Stimulated activated CD8-positive, alpha-beta memory T cell treated with anti-CD3 and anti-CD28 coated beads, Interleukin-7, amount 100 ng/mL, for 1 hour (primary cell): ENCODE measurements at places on chromosomes 5 and 9.

GRCh38 chr5:32687499-32687831 is 23.7 kb upstream of the NPR3 start:
- DNase-seq, result no peak

- no peak for DNase-seq
Measured at GRCh38 chr5:157362012-157362411, 96.1 kb downstream of the CYFIP2 start.

DNA sequence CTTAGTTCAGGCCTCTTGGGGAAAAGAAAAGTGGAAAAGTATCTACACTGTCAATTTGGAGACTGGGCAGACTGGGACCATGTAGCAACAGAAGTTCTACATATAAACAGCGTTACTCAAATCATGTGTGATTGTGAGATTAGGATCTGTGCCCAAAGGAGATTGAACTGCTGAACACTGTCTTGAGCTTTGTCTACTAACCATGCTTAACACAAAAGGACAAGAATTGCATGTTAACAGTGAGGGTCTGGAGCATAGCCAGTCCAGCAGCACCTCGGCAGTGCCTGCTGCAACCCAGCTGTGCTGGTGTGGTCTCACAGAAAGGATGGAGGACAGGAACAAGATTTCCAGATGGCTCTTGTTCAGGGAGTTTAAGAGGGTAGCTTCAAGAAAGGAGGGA is 5.7 kb downstream of the PAM start:
- DNase-seq, result no peak

DNA sequence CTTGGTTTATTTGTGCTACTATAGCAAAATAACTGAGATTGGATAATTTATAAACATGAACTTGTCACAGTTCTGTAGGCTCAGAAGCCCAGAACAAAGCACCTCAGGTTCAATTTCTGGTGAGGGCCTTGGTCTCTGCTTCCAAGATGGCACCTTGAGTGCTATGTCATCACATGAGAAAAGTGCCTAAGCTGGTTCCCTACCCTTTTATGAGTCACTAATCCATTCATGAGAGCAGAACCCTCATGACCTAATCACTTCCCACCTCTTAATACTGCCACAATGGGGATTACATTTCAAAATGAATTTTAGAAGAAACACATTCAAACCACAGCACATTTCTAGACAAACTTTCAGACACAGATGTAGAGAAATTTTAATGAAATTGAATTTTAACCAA is 98.2 kb upstream of the PRSS3 start:
- DNase-seq, result no peak

GRCh38 chr5:52269401-52269800 is 518.3 kb upstream of the ITGA1 start:
- no peak for DNase-seq

DNA sequence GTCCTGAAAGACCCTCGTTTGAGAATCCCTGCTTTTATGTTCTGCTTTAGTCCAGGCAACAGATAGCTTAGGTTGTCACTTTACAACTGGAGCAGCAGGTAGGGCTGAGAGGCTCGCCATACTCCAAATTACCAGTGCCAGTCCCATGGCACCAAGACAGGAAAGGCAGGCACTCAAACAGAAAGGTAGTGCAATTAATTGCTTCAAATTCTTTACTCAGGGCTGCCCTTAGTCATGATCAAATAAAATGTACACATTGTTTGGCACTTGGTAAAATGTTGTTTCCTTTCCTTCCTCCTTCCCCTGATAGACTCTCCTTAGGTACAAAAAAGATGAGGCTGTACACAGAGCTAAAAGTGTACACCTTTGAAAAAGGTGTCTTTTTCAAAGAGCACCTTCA is 115.8 kb upstream of the CCDC152 start:
- no peak for DNase-seq

- DNase-seq, result no peak
Measured at GRCh38 chr5:14164164-14165163, 21.3 kb downstream of the TRIO start.

GRCh38 chr5:138725153-138725817 is 27.9 kb upstream of the CTNNA1 start:
- DNase-seq, result no peak

GRCh38 chr9:37801287-37801850 is 772 bp downstream of the DCAF10 start:
- no peak for DNase-seq

DNA sequence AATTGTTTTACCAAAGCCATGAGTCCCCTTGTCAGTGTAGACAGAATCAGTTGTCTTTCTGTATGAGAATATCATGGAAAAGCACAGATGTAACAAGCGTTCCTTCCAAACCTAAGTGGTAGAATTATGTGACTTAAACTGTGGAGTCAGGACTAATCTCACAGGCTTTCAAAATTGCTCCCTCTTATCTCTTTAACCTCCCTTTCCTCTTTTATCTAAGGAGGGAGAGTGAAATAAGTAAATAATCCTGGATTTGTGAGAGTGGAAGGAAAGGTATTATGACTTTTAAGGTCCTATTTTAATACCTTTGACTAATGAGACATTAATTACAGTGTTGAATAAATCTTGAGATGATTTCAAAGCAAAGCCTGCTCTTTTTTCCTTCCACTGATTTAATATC is 52.4 kb upstream of the LIFR start:
- DNase-seq, result no peak

DNA sequence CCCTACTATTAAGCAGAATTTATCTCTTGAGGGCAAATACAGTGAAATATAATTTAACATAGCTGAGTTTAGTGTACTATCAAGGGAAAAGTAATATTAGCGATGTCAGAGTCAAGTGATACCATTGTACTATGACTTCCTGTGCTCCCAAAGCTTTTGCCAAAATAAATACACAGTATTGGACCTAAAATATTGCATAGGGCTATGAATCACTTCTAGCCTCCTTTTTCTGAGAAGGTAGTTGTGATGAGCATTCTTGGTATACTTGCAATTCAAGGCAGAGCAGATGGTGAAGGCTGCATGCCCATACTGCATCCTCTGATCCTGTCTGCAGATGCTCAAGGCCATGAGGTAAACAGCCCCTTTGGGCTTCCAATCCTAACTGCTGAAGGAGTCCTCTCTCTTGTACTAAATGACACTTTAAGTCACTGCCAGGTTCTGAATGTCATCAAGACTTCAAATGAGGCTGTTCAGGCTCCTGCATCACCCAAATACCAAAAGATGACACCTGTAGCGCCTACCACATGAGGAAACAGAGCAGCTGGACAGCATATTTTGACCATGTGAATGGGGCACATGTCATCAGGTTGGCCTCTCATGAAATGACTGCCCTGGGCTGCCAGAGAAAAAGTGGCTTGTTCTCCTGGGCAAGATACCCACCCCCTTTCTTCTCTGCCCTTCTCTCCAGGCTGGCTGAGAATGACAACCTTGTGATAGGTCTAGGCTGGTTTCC is 29.7 kb upstream of the PPP2CA start:
- DNase-seq, result no peak

GRCh38 chr5:65078331-65078730 is 309.6 kb downstream of the CWC27 start:
- DNase-seq, result no peak

DNA sequence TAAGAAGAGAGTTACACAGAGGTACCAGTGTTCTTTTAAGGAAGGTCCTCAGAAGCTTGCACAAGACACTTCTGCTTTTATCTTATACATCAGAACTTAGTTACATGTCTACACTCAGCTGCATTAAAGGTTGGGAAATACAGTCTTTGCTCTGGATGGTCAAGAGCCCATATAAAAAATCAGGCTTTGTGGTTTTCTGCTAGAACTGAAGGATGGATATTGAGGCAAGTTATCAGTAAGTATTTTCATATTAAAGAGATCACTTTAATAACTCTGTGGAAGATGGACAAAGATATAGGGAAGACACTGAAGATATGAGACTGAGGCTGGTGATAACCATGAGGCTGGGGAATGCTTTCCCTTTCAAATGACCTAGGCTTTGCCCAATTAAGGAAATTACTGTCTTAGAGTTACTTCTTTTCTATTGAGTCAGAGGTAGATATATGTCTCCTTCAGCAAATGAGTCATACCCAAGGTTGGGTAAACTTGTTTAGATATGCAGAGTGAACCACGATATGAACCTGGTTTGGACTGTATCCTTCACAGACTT is 87.0 kb upstream of the TNC start:
- DNase-seq, result no peak

DNA sequence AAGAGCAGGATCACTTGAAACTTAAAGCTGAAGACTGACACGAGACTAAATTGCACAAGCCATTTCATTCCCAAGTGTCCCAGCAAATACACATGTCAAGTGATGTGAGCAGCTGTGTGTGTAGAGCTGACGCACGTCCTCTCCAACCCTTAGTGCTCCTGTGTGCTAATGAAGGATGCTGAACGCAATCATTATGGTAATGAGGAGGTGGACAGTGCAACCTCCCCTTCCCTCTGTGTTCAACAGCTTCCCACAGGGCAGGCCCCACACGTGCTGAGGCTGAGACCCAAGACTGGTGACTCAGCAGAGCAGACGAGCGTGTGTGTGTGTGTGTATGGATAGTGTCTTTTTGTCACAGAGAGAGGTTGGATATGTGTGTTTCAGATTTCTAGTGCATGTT is 702.1 kb downstream of the SEMA5A start:
- DNase-seq, result no peak

GRCh38 chr9:98712987-98713386 is 4.3 kb upstream of the GABBR2 start:
- no peak for DNase-seq
